CD4-positive, alpha-beta T cell treated with Interleukin-15 for 4 hours (primary cell): ENCODE measurements at places on chromosomes 7 and 10.
A peak's percentile ranks its signal among the peaks of the same experiment; 100 is the strongest.

DNA sequence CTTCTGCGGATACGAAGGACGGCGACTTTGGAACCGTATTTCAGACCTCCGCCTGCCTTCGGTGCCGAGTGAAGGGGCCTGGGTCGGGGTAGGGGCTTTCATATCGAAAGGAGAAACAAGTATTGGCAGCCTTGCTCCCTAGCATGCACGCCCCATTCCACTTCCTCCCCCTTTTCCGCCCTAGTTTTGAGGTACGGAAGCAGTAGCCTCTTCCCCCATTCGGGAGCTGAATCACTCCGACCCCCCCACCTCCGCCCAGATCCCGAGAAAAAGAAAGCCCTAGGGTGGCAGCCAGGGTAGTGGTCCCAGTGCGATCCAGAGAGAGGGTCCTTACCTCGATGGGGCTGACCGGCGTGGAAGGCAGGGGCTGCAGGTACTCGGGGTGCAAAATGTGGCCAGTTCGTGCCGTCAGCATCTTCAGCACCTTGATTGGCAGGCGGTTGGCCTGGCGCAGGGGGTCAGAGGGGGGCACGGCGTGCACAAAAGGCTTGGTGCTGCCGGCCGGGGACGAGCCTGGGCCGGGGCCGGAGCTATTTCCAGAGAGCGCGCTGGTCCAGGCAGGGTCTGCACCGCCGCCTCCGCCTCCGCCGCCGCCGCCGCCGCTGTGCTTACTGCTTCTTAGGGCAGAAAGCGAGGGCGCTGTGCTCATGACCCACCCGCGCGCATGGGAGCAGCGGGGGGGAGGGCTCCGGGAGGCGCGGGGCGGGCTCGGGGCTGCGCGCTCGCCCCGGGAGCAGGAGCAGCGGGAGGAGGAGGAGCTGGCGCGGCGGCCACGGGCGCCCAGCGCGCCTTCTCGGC lies 594 bp downstream of the ZNF503 start:
- DNase-seq = no peak

GRCh38 chr7:109641445-109641844 lies 1071.8 kb downstream of the DNAJB9 start:
- no peak for DNase-seq

DNA sequence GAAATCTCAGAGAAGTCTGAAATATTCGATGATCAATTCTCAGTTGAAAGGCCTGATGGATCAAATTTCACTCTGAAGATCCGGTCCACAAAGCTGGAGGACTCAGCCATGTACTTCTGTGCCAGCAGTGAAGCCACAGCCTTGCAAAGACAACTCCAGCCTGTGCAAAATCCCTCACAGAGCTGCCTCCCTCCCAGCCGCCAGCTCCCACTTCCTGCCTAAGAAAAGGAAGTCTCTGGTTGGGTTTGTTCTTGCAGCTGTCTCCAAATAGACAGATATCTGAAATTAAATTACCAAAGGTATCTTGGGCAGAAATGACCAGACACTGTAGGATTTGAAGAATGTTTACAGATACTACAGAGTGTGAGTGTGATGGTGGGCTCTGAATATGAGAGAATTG lies 43.4 kb upstream of the PRSS58 start:
- no peak for DNase-seq

GRCh38 chr10:2839081-2839725 lies 228.1 kb upstream of the PFKP start:
- no peak for DNase-seq

GRCh38 chr7:78020874-78021249 lies 222.3 kb downstream of the PHTF2 start:
- DNase-seq = no peak

GRCh38 chr10:88979153-88979562 lies 11.4 kb upstream of the FAS start:
- DNase-seq = no peak

DNA sequence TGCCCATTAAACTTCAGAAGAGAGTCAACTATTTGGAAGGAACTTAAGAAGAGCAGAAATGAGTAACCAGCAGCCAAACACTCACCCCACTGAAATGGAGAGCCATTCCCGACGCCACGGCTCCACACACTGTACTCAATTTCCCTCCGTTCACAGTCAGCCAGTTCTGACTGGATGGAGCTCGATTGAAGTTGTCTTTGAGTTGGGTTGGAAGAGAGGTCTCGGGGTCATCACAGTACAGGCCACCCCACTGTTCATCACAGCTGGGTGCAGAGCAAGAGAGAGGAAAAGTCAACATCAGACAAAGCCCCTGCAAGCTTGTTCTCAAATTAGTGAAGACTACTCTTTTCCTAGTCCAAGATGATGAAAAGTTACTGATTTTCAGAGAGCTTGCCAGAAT lies 75.9 kb upstream of the SLC26A5 start:
- DNase-seq = no peak

- DNase-seq = peak; percentile 59
These were observed 8.3 kb downstream of the PI4K2A start for GRCh38 chr10:97648562-97649404.
